ENCODE measurements at places on chromosomes 2 and 18.

GRCh38 chr18:12823892-12824291 is 60.1 kb downstream of the PTPN2 start:
- no peak for DNase-seq

GRCh38 chr18:9210966-9211365 is 74.4 kb downstream of the ANKRD12 start:
- no peak for DNase-seq

GRCh38 chr2:206477296-206477695 is 34.0 kb downstream of the ADAM23 start:
- DNase-seq = no peak

GRCh38 chr2:25419678-25420242 is 78.0 kb upstream of the DNMT3A start:
- DNase-seq = no peak

DNA sequence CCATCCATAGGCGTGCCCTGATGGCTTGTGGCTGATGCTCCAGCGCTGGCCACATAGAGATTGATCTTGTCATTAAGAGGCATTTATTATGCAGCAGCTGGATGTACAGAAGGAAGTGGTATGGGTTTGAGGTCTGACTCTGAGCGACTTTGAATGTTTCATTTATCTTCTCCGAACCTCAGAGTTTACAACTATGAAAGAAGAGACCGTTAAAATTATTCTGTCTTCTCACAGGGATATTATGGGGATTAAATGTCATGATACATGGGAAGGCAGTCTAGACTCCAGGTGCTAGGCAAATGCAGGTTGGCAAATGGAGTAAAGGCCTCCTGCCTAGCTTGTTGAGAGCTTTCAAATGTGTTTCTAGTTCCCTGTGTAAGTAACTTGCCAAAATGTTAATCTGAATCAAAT is 30.3 kb downstream of the MOGAT1 start:
- no peak for DNase-seq

DNA sequence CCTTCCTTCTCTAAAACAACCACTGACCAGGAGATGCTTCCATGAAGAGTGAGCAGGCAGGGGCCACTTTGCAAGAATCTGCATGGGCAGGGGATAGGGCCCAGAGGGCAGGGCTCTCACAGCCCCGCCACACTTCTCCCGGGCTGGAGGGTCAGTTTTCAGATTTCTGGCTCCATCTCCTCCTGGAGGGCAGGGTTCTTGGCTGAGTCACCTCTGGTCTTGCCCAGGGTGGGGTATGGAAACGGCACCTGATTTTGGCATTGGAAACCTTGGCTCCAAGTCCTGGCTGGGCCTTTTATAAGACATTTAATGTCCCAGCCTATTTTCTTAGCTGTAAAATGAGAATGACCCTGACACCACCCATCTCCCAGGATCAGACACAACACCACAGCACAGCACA is 27.6 kb upstream of the ASPRV1 start:
- no peak for DNase-seq

Data from stimulated activated CD4-positive, alpha-beta T cell treated with anti-CD3 and anti-CD28 coated beads, Interleukin-4, amount 100 ng/mL, for 24 hours (primary cell).